Renal cortical epithelial cell (primary cell): ENCODE measurements at places on chromosomes 3 and 15.

DNA sequence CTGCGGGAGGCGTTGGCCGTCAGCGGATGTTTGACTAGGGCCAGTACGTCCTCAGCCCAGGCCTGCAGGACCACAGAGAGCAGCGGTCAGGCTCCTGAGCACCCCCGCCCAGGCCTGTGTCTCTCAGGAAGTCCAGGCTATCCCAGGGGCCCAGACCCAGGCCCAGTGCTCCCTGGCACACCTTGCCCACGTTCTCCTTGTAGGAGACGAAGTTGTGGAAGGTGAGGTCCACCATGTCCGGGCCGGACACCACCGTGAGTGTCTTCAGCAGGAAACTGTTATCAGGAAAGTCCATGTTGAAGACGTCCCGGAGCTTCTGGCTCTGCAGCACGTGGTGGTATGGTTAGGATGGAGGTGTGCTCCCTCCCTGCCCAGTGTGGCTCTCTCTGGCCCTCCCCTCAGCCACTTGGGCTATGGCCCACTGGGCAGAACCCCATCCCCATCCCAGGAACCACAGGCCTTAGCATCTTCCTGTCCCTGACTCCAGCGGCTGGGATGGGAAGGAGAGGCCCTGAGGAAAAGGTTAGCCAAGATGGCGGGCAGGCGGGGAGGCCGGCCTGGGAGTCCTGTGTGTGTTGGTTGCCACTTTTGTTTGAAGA, 5.3 kb downstream of the PLCB2 start:
- no peak for DNase-seq

GRCh38 chr15:85356276-85356675, 24.1 kb upstream of the AKAP13 start:
- no peak for DNase-seq

- DNase-seq = peak; percentile 80
Measured at GRCh38 chr3:101643861-101644613, 32.9 kb downstream of the ZBTB11 start.

- peak; percentile 56 for DNase-seq
Measured at GRCh38 chr3:170499562-170500156, 81.0 kb downstream of the CLDN11 start.

GRCh38 chr3:13966302-13966701, 86.4 kb upstream of the WNT7A start:
- DNase-seq = no peak

DNA sequence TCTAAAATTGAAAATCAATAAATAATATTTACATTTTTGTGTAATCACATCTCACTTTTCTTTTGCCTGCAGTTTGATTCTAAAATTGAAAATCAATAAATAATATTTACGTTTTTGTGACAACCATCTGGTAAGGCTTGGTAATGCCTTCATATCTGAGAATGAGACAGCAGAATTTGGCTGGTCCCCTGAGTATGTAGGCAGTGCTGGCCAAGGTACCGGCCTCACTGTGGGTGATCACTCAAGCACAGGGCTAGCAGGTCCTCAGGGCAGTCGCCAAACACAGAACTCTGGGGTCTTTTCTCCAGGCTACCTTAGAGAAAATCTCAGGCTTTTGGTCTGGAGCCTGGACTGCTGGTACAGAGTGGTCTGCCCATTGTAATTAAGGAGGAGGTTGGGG, 26.2 kb downstream of the RTP3 start:
- DNase-seq = no peak

GRCh38 chr15:43702701-43703424, 9.2 kb downstream of the CKMT1A start:
- no peak for DNase-seq

DNA sequence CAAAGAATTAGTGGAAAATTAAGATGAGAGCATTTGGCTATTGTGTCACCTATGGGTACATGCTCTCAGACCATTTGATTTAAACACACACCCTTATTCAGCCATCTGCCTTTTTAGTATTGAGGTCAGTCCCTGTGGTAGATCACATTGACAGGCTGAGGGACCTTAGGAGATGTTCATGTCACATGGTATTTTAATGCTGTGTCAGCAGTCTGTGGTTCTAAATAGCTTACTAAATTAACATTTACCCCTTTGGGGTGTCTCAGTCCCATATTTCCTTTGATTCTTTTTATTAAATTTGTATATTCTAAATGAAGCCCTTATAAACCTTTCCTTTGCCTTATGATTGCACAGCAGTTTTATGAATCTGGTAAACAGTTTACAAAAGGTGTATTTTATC, 2.3 kb downstream of the RBM5 start:
- DNase-seq = no peak

DNA sequence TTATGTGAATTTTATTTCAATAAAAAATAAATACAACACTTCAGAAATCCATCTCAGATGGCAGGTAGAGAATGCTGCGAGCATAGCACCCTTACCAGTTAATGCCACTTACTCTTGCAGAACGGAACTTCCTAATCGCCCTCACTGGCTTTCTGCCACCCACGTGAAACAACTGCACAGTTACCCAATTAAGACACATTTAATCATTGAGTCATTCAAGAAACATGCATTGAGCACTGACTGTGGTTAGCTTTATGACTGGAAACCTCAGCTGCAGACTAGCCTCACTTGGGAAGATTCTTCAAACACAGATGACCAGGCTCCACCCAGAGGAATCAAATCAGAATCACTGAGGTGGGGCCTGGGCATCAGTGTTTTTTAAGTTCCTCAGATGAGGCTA, 5.6 kb upstream of the MFGE8 start:
- peak; percentile 100 for DNase-seq

DNA sequence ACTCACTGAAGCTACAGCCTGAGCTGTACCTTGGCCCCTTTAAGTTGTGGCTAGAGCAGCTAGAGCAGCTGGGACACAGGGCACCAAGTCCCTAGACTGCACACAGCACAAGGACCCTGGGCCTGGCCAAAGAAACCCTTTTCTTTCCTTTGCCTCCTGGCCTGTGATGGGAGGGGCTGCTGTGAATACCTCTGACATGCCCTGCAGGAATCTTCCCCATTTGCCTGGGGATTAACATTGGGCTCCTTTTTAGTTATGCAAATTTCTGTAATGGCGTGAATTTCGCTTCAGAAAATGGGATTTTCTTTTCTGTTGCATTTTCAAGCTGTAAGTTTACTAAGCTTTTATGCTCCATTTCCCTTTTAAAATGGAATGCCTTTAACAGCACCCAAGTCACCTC, 611.2 kb upstream of the ARPP21 start:
- DNase-seq = no peak

DNA sequence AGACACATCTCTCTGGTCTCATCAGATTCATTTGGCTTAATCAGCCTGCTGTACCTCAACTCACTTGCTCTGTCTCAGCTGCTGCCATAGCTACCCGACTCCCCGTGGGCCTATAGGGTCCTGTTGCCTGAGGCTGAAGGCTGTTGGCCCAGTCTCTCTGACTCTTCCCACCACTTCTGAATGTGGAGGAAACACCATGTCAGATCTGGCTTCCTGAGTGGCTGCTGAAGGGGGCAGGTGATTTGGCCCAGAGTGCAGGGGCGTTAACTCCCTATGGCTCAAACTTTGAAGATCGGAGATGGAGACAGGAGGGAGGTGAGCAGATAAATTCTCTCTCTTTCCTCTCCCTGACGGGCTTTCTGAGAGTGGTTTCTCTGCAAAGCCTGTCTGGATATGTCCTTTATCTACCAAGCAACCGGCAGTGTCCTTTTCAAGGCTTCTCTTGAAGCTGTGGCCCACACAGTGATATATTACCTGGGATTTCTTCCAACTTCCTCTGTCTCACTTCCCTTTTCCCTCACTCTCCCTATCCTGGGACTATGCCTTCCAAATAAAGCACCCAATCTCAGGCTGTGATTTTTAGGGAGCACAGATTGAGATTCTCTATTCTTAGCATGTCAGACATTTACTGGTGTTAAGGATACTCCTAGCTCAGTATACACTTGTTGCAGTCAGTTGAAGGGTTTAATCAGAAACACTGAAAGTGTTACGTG, 334.9 kb upstream of the TBC1D5 start:
- DNase-seq = no peak

- no peak for DNase-seq
Measured at GRCh38 chr3:9760779-9761505, 8.8 kb downstream of the CAMK1 start.

- no peak for DNase-seq
Measured at GRCh38 chr3:40262331-40262730, 47.2 kb upstream of the EIF1B start.

- DNase-seq = peak; percentile 49
Measured at GRCh38 chr3:182596676-182597410, 196.5 kb upstream of the ATP11B start.

- peak; percentile 70 for DNase-seq
Measured at GRCh38 chr15:72474912-72475628, 940 bp downstream of the ARIH1 start.

DNA sequence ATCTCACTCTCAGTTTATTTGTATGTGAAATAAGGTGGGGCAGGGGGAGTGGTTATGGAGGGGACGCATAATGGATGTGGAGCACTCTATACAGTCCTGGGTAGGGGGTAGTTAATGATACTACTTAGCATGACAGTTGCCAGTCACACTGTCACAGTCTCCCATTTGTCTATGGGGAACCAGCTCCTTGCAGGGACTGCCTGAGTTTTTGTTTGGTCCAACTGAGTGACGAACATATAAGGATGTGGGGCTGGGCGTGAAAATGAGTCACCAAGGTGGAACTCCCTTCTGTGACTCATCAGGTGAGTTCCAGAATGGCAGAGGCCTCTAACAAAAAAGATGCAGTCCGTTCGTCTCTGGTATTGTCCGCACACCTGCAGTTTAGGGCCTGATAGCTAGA, 235.3 kb upstream of the ST8SIA2 start:
- DNase-seq = peak; percentile 65

DNA sequence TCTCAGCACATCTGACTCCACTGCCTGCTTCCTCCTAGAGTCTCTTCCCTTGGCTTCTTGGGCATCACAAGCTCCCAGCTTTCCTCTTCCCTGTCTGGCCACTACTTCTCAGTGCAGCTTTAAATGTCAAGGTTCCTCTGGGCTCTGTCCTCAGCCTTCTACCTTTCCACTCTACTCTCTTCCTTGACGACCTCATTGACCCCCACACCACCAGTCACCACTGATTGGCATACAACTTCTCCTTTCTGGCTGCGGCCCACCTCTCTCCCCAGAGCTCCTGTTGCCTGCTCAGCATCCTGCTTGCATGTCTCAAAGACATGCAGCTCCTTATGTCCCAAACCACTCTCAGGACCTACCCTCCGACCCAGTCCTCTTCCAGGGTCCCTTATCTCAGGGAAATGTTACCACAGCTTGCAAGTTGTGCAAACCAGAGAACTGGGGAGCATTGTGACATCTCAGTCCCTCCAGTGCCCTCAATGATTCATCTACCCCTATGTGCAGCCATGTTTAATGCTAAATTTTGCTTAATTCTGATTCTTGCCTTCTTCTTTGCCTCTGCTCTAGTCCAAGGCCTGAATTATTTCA, 49.9 kb downstream of the TRPM1 start:
- DNase-seq = no peak

DNA sequence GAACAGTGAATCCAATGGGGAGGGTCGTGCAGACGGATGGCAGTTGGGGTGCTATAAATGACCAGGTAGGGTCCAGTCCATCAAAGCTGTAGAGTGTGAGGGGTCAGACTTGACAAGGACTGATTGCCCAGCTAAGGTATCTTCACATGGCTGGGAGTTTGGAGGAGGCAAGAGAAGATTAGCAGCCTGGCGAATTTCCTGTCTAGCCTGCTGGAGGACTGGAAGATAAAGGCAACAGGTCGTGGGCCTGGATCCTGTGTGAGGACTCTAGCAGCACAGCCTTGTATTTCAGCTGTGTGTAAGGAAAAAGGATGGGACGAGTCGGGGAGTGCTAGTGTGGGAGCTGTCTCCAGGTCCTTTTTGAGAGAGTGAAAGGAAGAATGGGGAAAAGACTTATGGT, 17.6 kb downstream of the CCR5AS start:
- DNase-seq = no peak

GRCh38 chr3:88926221-88926620, 181.2 kb upstream of the EPHA3 start:
- DNase-seq = no peak

DNA sequence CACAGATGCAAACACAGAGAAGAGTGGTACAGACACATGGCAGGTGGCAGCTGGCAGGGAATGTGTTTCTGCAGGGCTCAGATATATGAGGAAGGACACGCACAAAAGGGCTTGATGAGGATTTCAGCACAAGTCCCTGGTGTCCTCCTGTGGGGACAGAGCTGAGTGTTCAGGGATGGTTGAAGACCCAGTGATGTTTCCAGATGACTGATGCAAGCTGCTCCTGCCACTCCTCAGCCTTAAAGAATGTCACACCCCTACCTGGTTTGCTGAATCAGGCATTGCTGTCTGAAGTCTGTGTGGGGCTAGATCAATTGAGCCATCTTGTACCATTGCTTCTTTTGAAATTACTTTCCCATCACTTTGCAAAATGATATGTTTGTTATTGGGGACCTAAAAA, 40.2 kb downstream of the TNFAIP8L3 start:
- no peak for DNase-seq

DNA sequence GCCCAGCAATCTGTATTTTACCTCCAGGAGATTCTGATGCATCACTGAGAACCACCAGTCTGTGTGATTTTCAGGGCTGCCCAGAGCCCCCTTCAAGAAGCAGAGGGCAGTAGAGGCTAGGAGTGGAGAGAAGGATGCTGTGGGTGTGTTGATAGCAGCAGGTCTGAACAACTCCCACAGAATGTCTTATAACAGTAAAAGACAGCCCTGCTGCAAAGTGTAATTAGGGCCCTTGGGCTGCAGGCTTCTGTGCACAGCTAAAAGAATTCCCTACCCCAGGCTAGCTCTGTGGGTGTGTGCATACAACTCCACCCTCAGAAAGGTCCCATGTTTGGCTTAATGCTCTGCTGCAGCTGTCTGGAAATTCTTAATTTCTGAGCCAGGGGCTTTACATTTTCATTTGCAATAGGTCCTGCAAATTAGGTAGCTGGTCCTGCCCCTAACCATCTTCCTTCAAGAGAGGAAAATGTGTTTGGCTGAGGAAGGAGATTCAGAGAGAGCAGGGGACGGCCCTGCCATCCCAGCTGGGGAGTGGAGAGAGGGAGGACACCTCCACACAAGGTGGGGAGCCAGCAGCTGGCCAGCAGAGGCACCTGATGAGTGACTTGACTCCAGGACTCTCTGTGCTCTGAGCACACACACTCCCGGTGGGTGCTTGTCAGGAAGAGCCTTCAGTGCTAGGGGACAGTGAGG, 43.2 kb upstream of the RAB6B start:
- DNase-seq = peak; percentile 22

GRCh38 chr15:70047386-70048197, 50.1 kb downstream of the TLE3 start:
- no peak for DNase-seq

DNA sequence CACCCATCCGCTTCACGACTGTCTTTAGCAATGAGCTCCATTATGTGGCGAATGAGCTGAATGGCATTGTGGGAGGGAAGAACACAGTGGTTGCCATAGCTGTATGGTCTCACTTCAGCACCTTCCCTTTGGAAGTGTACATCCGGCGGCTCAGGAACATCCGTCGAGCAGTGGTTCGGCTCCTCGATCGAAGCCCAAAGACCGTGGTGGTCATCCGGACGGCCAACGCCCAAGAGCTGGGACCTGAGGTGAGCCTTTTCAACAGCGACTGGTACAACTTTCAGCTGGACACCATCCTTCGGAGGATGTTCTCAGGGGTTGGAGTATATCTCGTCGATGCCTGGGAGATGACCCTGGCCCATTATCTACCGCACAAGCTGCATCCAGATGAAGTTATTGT, 27.8 kb upstream of the NFKBIZ start:
- no peak for DNase-seq

GRCh38 chr3:153976891-153977554, 144.2 kb upstream of the ARHGEF26 start:
- no peak for DNase-seq
